Stimulated activated CD4-positive, alpha-beta T cell treated with anti-CD3 and anti-CD28 coated beads, Interleukin-2, amount 100 ng/mL, for 48 hours (primary cell): ENCODE measurements at places on chromosomes 7 and 10.

GRCh38 chr7:28771906-28772622 lies 186.1 kb downstream of the TRIL start:
- DNase-seq: no peak

- no peak for DNase-seq
Observed at GRCh38 chr10:132591166-132591971, 53.8 kb downstream of the INPP5A start.

GRCh38 chr7:125602441-125602840 lies 672.8 kb upstream of the POT1 start:
- no peak for DNase-seq

DNA sequence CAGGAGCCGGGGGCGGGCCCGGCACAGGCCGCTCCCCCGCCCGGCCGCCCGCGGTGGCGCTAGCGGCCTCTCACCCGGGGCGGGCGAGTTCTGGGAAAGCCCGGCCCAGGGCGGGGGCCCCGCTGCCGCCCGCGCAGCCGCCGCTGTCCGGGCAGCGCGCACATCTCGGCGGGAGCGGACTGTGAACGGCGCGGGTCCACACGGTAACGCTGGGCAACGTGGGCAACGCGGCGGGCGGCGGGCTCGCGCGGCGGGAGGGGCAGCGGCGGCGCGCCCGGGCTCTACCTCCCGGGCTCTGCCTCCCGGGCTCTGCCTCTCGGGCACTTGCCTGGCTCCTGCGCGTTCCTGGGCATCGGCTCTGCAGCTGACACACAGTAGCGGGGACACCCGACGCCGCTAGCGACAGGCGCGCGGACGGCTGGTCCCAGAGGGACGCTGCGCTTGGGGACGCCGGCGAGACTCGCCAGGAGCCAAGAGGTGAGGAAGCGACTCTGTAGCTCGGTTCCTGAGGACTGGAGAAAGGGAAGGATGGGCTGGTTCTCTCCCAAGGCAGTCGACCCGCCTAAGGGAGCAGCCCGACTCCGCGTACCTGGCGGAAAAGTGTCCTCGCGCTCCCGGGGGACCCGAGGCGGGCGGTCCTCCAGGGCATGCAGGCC lies at the start of gene PLCE1:
Gene PLCE1 (plus strand): TSS at position 150 of the 656 bp plus-strand sequence. CDS start 37,116 bp downstream, outside the sequence.
- no peak for DNase-seq

DNA sequence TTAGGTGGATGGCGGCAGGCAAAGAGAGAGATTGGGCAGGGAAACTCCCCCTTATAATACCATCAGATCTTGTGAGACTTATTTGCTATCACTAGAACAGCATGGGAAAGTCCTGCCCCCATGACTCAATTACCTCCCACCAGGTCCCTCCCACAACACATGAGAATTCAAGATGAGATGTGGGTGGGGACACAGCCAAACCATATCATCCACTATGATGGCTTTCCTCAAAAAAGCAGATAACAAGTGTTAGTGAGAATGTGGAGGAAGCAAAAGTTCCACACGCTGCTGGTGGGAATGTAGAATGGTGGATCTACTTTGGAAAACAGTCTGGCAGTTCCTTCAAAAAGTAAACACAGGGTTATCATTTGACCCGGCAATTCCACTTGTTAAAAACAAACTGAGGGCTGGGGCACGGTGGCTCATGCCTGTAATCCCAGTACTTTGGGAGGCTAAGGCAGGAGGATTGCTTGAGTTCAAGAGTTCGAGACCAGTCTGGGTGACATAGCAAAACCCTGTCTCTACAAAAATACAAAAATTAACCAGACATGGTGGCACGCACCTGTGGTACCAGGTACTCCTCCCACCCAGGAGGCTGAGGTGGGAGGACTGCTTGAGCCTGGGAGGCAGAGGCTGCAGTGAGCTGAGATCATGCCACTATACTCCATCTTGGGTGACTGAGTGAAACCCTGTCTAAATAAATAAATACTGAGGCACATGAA lies 161.4 kb upstream of the EEPD1 start:
- no peak for DNase-seq

- DNase-seq: no peak
Observed at GRCh38 chr7:113374955-113375354, 256.6 kb upstream of the SMIM30 start.

DNA sequence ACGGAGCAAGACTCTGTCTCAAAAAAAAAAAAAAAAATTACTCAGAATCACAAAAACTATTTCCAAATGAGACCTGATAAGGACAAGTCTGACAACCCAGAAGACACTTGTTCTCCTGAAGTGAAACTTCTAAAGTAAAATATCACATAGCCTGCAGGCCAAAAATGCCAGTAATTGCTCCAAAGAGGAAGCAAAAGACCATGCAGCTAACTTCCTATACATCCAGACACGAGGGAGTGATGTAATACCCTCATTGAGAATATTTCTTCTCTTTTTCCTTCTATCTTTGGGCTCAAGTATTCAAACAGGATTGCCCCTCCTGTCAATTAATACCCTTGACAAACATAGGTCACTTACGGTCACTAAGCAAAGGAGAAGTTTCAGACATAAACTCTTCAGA lies 31.2 kb downstream of the ARMH3 start:
- DNase-seq: no peak

- no peak for DNase-seq
Observed at GRCh38 chr10:76318211-76318610, 886.8 kb downstream of the LRMDA start.

- no peak for DNase-seq
Observed at GRCh38 chr7:85914437-85914836, 727.6 kb upstream of the SEMA3D start.

DNA sequence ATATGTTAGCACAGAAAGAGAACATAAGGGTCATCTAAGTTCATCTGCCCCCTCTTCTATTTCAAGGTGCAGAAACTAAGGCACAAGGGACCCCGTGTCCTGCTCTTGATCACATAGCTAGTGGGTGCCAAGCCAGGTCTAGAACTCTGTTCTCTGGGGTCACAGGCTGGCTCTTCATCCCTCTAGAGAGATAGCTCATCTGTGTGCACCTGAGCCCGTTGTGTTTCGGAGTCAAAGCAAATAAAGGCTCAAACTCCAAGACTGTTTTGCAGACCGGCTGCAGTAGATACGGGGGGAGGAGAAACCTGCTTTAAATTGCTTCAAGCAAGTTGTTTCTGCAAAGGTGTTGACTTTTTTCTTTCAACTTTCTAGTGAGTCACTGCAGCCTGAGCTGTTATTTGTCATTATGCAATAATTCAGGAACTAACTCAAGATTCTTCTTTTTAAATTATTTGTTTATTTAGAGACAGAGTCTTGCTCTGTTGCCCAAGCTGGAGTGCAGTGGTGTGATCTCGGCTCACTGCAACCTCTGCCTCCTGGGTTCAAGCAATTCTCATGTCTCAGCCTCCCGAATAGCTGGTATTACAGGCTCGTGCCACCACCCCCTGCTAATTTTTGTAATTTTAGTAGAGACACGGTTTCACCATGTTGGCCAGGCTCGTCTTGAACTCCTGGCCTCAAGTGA lies 6.5 kb downstream of the BLVRA start:
- no peak for DNase-seq

DNA sequence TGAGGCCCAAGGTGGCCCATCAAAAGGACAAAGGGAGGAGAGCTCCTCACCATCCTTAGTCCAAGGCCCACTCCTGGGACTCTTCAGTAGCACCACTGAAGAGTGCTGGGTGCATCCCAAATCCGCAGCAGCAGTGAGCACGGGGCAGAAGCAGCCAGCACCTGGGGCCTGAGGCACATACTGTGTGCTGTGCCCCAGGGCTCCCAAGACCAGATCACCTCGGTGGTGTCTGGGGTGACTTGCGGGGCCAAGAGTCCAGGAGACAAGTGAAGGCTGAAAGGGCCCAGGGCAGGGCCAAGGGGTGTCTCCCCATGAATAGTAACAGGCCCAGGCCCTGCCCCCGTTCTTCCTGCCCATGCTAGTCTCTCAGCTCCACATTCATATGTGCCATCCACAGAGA lies 59.9 kb upstream of the INSIG1 start:
- DNase-seq: no peak

DNA sequence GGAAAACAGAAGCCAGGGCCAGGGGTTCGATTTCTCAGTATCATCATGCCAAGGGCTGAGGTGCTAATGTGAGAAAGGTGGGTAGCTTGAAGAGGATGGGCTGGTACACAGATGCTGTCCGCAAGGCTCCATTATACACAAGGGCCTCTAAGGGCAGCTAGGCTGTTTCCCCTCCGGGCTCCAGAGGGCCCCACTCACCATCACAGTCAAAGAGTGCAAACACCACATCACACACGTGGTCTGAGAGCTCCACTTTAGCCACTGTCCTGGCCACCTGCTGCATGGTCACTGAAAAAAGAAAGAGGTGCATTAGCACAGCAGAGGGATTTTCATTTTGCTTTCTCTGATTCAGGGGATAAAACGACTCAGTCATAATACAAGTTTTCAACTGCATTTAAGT lies 20.9 kb upstream of the DNAJB12 start:
- no peak for DNase-seq

GRCh38 chr10:86668297-86669165 lies at the start of gene LDB3:
Gene LDB3, plus strand, starts transcription at chr10:86668511. Its CDS starts 181 bp downstream, at chr10:86668692.
- DNase-seq: no peak

GRCh38 chr7:120467676-120468075 lies 194.7 kb downstream of the KCND2 start:
- DNase-seq: no peak

GRCh38 chr10:16748749-16749148 lies 68.5 kb downstream of the RSU1 start:
- DNase-seq: no peak

DNA sequence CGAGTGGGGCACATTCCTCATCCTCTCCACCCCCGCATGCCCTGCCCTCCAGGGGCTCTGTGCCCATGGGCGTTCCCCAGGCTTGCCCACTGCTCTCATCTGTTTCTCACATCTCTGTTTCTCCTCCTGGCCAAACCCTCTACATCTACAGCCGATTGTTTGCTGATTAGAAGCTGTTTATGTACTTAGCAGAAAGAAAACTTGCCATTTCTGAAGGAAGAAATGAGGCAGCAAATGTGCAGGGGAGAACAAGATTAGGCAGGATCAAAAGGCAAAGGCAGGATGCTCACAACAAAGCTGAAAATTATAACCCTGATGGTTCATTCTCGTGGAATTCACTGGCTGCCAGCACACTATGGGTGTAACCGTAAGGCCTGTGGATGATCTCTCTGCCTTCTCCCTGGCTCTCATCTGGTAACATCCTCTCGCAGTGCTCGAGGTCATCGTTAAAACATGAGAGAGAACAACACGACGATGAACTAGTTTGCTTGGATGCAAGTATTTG lies 111.6 kb upstream of the KLF14 start:
- no peak for DNase-seq

GRCh38 chr10:96826438-96826837 lies 5.7 kb upstream of the LCOR start:
- DNase-seq: no peak

DNA sequence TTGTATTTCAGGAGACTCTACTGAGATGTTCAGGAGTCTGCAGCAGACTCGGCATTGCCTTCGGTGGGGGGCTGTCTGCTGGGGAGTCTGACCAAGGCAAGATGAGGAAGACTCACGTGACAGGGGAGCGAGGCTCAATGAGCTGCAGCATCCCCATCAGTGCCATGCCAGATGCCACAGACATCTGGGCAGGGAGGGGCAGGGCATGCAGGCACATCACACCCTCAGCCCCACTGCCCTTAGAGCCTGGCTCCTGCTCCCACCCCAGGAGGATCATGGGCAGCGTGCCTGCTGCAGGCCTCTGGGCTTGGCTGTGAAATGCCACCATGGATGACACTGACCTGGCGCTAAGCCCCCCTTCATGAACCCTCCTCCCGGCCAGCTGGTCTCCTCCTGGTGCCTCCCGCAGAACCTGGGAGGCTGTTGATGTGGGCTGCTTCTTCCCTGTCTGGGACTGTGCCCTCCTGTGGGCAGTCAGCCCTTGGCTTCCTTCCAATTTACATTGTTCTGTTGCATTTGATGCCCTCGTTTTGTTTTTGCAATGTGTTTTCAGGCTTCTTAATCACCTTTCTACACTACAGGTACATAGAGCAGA lies 235.0 kb downstream of the PAXIP1 start:
- DNase-seq: no peak

- no peak for DNase-seq
Observed at GRCh38 chr10:7952266-7952665, 102.2 kb upstream of the GATA3 start.

DNA sequence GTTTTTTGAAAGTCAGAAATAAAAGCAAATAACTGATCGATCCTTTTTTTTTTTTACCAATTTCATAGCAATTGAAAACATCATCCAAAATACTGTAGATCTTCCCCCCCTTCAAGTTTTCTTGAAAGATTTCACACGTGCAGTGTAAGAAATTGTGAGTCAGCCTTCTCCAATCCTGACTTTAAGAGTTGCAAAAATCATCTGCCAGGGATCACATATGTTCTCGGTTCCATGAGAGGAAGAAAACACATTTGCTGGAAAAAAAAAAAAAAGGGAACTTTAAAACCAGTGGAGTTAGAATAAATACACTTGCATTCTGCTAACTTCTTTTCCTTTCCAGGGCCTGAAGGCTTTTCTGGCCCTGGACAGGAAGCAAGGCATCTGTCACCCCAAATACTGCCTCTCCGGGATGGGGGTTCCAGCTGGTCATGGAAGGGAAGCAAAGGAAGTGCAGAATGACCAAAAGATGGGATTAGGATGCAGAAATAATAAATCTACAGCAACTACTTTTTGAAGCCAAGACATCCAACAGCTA lies 198.4 kb upstream of the KIAA1217 start:
- no peak for DNase-seq

- no peak for DNase-seq
Observed at GRCh38 chr7:29480934-29481651, 82.5 kb upstream of the PRR15 start.

- no peak for DNase-seq
Observed at GRCh38 chr7:130875265-130875741, 141.3 kb upstream of the KLF14 start.

GRCh38 chr7:48101968-48102367 lies 12.9 kb downstream of the UPP1 start:
- no peak for DNase-seq

- DNase-seq: no peak
Observed at GRCh38 chr10:22649390-22649841, 65.0 kb downstream of the PIP4K2A start.

- DNase-seq: no peak
Observed at GRCh38 chr10:96890172-96890513, 58.0 kb downstream of the LCOR start.

DNA sequence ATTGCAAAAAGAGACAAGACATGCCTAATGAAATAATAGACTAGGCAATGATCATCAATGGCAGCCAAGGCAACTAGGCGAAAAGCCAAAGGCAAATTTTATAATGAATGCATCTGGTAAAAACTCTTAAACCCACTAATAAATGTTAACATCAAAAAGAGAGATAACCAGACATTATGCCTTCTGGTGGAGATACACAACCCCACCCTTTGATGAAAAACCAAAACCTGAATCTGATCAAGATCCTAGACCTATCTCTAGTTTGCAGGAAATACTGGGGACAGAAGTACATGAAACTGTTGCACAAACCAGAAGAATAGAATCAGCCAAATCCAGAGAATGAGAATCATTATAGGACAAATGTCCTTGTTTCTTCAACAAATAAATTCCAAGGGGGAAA lies 22.0 kb upstream of the GSAP start:
- no peak for DNase-seq

GRCh38 chr7:76057813-76058145 lies 9.9 kb downstream of the MDH2 start:
- DNase-seq: no peak

GRCh38 chr10:90885176-90885575 lies 13.4 kb downstream of the RPP30 start:
- no peak for DNase-seq

- DNase-seq: no peak
Observed at GRCh38 chr7:27171325-27171636, 2.8 kb downstream of the HOXA10 start.

- no peak for DNase-seq
Observed at GRCh38 chr7:69272101-69272500, 326.2 kb upstream of the AUTS2 start.
